ENCODE measurements at places on chromosomes 12 and 14.
A peak's percentile ranks its signal among the peaks of the same experiment; 100 is the strongest.

DNA sequence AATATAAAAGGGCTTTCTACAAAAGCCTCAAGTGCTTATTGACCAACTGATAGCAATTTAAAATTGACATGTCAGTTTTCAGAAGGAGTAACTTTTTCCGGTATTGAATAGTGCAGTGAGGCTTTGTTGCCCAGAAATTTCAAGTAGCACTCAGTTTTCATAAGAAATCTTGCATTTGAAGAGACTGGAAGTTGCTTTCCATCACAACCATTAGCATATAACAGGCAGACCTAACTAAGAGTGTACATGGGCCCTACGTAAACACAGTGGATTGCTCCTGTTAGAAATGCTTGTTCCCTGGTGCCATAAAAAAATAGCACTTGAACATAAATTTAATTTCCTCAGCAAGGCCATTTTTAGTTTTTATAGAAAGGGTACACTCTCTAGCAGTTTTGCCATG is 117.9 kb downstream of the TMTC2 start:
- DNase-seq, result no peak

- DNase-seq, result no peak
Measured at GRCh38 chr14:94345344-94346064, 22.4 kb upstream of the SERPINA6 start.

DNA sequence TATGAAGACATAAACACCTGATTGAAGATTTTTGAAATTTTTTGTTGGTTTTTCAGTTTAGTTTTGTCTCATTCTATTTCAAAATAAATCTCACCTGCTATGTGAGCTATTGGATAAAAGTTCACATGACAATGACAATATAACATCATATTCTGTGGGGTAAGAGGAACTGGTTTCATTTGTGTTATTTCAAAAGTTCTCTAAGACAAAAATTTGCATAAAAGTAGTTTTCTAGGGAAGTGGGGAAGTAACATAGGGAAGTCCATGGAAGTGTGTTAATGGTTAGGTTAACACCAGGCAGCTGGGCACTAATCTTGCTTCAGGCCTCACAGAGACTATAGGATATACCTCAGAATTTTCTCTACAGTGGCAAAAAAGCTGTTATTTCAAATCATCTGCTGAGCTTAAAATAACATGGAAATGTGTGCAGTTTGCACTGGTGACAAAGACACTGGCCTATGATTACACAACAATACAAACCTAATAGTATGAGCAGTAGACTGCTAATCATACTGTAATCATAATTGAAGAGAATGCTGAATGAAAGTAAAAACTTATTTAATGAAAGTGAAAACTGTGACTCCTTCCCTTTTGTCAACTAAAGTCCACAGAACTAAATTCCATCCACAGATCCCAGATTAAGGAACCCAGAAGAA is 710.6 kb upstream of the TMEM132C start:
- no peak for DNase-seq

- no peak for DNase-seq
Measured at GRCh38 chr12:82426586-82426985, 68.3 kb downstream of the METTL25 start.

DNA sequence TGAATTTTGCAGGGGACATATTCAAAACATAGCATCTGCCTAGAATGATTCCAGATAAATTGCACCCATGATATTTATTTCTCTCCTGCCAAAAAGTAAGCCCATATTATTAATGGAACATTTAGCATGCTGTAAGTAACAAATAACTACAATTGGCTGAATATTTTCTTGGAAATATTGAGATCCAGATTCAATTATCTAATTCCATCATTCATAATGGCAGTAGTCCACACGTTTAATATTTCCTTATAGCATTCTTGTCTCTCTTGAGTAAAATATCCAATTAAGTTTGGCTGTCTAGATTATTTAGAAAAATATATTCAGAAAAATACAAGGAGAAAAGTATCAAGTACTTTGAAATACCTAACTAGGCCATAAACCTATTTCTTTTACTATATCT is 157.5 kb downstream of the FLRT2 start:
- DNase-seq, result no peak

GRCh38 chr12:108560752-108561719 is at the start of gene SART3:
Gene SART3 (minus strand): TSS chr12:108561173. CDS start chr12:108561154, 19 bp downstream.
- peak; percentile 89 for DNase-seq

DNA sequence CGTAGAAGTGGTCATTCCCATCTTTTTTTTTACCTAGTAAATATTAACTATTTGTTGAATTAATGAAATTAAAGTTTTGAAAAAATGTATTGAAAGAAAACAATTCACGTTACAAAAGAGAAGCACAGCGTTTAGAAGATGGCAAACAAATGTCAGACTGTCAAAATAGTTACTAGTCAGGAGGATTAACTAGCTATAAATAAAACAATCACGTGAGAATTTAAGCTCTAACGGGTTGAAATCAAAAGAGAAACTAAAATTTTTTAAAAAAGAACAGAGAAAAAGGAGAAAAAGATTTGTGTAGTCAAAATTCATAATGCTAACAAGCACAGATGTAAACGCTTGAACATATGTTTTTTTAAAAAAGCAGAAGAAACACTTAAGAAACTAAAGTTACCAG is 26.4 kb downstream of the DDHD1 start:
- DNase-seq, result no peak

DNA sequence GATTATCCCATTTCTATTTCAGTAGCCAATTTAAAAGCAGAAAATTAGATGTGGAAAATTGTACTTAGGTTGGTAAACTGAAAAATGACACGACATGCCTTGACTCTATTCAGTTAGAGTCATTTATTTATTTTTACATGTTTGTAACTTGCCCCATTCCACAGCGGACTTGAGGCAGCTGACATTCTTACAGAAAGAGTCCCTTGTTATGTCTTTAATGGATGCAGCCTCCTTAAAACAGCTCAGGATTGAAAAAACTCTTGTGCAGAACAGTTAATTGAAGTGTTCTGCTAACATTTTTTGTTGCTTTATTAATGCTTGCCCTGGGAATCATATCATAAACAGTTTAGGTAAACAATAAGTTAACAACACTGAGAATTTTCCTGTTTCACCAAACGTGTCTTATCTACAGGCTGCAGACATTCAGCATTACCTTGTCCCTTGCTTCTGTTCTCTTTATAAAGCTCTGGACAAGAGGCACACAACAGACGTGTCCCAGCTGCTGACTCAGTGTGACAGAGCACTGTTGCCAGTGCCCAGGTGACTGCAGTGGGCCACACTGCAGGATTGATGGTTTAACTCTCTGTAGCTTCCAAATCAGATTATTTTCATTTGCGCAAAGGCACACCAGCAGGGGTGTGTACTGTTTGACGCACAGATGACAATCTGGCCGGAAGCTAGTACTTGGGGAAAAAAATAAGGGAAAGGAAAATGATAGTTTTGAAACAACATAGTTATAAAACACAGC is 101.6 kb downstream of the PELI2 start:
- no peak for DNase-seq

GRCh38 chr14:96399405-96399804 is 7.5 kb downstream of the AK7 start:
- no peak for DNase-seq

- peak; percentile 23 for DNase-seq
Measured at GRCh38 chr12:109020796-109021380, at the start of gene SVOP. Gene SVOP (minus strand): TSS chr12:109021068. CDS start chr12:109020868, 200 bp downstream.

DNA sequence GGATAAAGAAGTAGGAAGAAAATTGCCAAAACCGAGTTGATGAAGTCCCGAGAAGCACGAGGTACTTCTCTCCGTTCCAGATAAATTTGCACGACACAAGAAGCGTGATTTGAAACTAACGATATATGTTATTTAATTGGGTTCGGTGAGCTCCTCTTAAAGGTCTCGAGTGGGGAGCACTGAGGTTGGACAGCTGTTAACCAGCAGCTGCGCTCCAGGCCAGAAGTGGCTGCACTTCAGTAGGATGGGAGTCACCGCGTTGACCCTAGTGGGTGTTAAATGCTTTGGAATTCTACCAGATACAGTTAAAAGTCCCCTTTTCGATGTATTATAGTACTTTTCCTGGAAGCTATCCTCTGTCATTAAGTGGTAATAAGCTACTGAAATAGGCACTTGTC is 953 bp upstream of the DCAF5 start:
- DNase-seq, result peak; percentile 2

DNA sequence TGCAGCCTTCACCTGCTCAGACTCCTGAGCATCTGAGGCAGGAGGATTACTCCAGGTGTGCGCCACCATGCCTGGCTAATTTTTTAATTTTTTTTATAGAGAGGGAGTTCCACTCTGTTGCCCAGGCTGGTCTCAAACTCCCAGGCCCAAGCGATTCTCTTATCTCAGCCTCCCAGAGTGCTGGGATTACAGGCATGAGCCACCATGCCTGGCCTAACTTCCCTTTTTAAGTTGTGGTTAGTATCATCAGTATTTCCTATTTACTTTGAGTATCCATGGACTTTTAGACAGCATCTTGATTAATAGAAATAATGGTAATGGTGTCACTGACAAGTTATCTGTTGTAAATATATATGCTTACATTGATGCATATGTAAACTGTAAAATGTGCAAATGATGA is 116.9 kb downstream of the FGD4 start:
- DNase-seq, result no peak

DNA sequence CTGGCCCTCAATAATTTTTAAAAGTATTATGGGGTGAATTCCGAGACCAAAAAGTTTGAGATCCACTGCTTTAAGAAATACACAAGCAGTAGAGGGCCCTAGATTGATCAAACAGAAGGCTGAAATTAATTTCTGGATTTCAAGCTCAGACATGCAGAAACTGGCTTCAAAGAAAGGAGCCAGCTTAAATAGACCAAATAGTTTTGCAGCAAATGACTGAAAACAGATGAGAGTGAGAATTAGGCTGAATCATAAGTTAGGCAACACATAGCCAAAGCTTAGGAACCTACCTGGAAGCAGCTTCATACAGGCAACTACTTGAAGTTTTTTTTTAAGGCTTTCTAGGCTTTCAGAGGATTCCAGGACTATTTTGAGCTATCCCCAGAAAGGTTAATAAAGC is 12.4 kb downstream of the ATF7 start:
- DNase-seq, result no peak

GRCh38 chr14:103160321-103161053 is 37.2 kb downstream of the TNFAIP2 start:
- no peak for DNase-seq

DNA sequence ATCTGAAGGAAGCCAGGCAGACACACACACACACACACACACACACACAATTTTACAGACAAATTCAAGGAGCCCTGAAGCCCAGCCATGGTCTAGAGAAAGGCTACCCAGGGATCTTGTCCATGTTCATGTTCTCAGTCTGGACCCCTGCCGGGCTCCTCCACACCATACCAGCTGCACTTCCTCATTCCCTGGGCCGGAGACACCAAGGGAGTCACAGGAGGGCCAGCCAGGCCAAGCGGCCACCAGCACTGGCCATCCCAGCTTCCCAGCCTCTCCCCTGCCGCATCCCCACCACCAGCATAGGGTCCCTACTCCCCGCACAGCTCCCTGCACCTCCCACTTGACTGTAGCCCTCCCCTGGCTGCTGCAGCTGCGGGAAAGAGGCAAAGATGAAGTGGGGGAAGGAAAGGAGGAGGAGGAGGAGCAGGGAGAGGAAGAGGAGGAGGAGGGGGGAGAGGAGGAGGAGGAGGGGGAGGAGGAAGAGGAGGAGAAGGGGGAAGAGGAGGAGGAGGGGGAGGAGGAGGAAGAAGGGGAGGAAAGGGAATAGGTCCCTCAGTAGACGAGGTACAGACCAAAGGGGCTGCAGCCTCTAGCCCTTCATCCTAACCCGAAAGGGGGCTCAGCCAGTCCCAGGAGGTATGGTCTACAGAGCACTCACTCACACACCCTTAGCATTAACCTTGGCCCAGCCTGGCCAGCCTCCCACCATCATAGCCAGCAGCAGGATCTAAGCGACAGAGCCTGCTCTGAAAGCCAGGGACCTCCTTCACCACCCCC is 293.2 kb downstream of the DPF3 start:
- DNase-seq, result no peak

GRCh38 chr14:52733824-52734223 is 3.9 kb downstream of the STYX start:
- no peak for DNase-seq

- DNase-seq, result no peak
Measured at GRCh38 chr14:78904094-78904493, 733.9 kb downstream of the NRXN3 start.

- peak; percentile 39 for DNase-seq
Measured at GRCh38 chr14:90388437-90388836, 8.4 kb upstream of the CALM1 start.

DNA sequence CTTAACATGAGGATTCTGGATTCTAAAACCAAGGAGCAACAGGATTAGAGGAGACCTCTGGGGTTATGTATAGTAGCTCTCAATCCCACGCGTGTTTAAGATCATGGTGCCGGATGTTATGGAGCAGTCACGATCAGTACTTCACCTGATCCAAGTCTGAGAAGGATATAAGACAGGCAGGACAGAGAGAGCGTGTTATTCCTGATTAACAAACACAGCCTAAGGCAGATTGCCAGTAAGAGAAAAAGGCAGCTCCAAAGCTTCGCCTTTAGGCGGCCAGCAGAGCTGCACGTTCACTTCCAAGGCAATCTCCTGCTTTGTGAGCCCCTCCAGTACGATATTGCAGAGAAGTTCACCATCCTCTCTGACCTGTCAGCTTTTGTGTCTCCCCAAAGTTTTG is 5.5 kb downstream of the SETD3 start:
- no peak for DNase-seq

DNA sequence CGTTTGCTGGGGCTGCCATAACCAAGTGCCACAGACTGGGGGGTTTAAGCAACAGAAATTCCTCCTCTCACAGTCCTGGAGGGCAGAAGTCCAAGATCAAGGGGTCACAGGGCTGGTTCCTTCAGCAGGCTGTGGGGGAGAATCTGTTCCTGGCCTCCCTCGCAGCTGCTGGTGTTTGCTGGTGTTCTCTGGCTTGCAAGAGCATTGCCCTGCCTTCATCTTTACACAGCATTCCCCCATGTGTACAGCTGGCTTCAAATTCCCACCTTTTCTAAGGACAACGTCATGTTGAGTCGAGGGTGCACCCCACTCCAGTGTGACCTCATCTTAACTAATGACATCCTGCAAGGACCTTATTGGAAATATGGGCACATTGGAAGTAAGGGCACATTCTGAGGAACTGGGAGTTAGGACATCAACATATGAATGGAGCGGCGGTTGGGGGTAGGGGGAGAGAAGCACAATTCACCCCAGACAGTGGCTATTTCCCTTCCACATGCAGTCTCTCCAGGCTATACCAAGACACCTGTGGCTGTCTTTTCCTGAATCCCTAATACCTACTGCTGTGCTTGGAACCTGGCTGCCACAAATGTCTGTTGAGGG is 123.6 kb downstream of the FOXN3 start:
- no peak for DNase-seq

GRCh38 chr14:60266021-60266937 is 17.3 kb downstream of the PPM1A start:
- no peak for DNase-seq

DNA sequence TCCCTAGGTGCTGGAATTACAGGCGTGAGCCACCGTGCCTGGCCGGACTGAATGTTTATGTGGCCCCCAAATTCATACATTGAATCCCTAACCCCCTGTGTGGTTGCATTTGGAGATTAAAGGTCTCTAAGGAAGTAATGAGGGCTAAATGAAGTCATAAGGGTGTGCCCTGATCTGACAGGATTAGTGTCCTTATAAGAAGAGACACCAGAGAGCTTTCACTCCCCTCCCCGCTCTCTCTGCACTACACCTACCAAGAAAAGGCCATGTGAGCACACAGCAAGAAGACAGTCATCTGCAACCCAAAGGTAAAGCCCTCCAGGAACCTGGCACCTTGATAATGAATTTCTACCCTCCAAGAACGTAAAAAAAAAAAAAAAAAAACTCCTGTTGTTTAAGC is 212.1 kb upstream of the CAND1 start:
- no peak for DNase-seq

GRCh38 chr12:88334271-88334670 is 192.2 kb downstream of the TMTC3 start:
- DNase-seq, result no peak

- DNase-seq, result peak; percentile 24
Measured at GRCh38 chr12:131415781-131416180, 295.1 kb upstream of the SFSWAP start.
